ENCODE measurements at places on chromosomes 5 and 9. TPM values are rescaled to one million over a fixed set of nuclear protein-coding genes. Genes with fewer than 3 reads are reported as not detected.

The NUTM2F gene
- total RNA-seq: not detected

The SLC36A2 gene
- total RNA-seq: not detected

The IL7R gene
- total RNA-seq: 0.46 TPM

The TSSK1B gene
- total RNA-seq: not detected

The OTULINL gene
- total RNA-seq: 14.1 TPM

The HTR4 gene
- total RNA-seq: not detected

The NPR2 gene
- total RNA-seq: 4.8 TPM

The KCNT1 gene
- total RNA-seq: not detected

The GCNT4 gene
- 0.27 TPM for total RNA-seq

The MEGF9 gene
- 19.3 TPM for total RNA-seq

The TAF11L5 gene
- not detected for total RNA-seq

The SLC25A2 gene
- not detected for total RNA-seq

The OLFM1 gene
- 8.5 TPM for total RNA-seq

The SH2D3C gene
- total RNA-seq: 0.15 TPM

The SHISAL2B gene
- not detected for total RNA-seq

All from A549 treated with Mapracorat at 1 μM for 4 hours (cell line).